NCI-H2029 (cell line): ENCODE measurements at places on chromosomes 4 and X.

DNA sequence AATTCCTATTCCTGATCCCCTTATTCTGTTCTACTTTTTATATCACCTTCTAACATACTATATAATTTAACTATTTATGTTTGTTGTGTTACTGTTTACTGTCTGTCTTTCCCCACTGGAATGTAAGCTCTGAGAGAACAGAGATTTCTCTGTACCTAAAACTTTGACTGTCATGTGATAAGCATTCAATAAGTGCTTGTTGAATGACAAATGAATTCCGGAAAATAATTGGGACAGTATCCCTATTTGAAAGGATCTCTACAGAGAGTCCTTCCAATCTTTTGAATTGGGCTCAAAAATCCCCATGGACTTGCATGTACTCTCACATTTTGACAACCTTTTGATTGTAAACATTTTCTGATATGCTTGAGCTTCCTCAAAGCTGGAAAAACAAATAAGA lies 1.6 kb upstream of the MMGT1 start:
- no peak for DNase-seq

- DNase-seq = no peak
Observed at GRCh38 chrX:31591355-31591754, 519.5 kb upstream of the FTHL17 start.

DNA sequence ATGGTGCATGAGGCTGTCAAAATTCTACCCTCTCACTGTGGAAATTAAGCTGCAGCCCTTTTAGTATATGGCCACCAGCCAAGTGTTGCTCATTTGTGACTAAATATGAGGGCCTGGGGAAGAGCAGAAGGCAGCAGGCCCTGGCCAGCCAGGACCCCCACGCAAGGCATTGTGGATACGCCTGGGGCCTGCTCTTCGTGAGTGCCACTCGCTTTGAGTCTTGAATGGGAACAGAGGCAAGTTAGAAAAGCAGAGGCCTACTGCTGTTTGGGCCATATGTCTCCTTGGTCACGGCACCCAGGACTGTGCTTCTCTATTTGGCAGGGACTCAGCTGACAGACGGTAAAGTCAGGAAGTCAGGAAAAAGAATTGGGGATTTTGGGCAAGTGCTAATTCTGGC lies 10.9 kb downstream of the RTL5 start:
- no peak for DNase-seq

GRCh38 chr4:73434311-73434710 lies 1.7 kb upstream of the AFP start:
- DNase-seq = no peak

DNA sequence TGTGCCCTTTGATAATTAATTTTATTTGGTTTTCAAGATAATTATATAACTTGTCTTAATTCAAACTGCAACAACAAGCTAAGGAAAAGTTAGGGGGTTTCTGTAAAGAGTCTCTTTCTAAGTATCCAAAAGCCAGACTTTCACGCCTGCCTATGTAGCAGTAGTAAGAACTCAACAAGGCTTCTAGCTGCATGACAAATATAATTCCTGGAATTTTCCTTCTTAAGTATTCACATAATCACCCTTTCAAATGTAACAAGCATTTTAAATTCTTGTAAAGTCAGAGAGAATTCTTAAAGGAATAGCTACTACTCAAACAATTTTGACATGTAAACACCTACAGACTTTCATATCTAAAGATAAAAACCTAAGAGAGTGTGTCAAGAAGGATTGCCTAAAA lies 189.7 kb upstream of the NDST3 start:
- no peak for DNase-seq

- no peak for DNase-seq
Observed at GRCh38 chrX:47797084-47797483, 39.6 kb upstream of the ZNF81 start.

GRCh38 chr4:76459291-76459723 lies 24.3 kb downstream of the SHROOM3 start:
- DNase-seq = no peak

DNA sequence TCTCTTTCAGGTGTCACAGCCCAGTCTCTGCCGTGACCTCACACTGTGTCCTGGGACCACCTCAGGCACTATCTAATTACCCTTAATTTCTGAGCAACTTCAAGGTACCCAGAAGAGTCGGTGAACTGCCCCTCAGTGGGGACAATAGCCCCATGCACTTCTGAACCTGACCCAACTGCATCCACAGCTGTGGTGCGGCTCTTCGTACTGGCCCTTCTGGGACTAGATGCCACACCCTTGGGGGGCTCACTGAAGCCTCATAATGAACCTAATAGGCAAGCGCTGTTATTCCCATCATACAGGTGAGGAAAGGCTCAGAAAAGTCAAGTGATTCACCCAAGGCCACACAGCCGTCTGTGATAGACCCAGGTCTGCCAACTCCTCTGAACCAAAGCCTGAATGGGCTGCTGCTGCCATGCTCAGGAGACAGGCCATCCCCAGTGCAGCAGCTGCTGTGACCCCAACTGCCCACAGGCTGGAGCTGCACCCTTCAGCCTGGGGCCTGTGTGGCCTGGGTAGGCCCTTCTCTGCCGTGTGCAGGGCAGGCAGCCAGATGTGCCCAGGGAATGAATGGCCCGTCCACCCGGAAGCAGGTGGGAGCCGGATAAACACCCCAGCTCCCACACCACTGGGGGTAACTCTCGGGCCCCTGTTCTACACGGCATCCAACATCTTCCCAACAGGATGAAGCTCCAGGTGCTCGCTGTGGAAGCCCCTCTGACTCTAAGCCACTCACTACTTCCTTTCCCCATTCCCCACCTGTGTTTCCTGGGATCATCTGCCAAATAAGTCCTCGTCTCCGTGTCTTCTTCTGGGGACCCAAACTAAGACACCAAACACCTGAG lies 35.9 kb downstream of the HMX1 start:
- no peak for DNase-seq

- DNase-seq = no peak
Observed at GRCh38 chrX:136780763-136781162, at the start of gene ARHGEF6. Gene ARHGEF6 (minus strand): TSS chrX:136780932. CDS start chrX:136780882, 50 bp downstream.

- no peak for DNase-seq
Observed at GRCh38 chr4:72215198-72215597, 183.4 kb downstream of the NPFFR2 start.

DNA sequence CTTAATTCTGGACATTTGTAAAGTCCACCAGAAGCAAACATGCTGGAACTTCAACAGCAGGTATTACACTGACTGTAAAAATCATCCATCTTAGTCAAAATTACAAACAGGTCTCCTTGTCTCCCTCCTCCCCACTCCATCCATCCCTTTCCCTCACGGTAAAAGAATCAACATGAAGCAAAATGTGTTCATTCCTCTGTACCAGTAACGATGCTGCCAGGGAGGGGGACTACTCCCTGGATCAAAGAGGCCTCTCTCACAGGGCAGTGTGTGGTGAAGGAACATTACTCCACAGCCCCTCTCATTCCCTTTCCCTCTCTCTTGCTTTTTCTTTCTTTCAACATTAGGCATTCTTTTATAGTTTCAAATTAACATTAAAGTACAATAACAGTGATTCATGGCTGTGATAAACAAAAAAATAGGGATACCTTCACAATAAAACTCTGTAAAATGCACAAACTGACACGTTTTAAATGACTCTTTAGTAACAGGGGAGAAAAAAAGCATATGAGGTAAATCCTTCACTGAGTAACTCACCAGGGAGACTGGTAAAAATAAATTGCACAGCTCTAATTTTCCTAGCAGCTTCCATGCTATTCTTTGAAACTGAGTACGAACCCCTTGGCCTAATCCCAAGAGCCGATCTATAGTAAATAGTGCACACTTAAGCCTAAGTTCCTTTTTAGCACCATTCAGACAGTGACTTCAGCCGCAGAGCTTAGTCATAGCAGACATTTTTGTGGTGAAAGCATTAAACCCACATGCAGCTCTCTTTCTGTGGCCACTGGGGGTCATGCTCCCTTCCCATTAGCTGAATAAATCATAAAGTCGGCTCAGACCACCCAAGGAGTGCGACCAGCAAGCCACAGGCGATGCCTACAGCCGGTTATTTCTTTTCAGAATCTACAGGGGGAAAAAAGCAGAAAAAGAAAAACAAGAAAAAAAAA lies 215.6 kb upstream of the GYPA start:
- DNase-seq = no peak

- no peak for DNase-seq
Observed at GRCh38 chr4:81796790-81797528, 325.3 kb upstream of the RASGEF1B start.

DNA sequence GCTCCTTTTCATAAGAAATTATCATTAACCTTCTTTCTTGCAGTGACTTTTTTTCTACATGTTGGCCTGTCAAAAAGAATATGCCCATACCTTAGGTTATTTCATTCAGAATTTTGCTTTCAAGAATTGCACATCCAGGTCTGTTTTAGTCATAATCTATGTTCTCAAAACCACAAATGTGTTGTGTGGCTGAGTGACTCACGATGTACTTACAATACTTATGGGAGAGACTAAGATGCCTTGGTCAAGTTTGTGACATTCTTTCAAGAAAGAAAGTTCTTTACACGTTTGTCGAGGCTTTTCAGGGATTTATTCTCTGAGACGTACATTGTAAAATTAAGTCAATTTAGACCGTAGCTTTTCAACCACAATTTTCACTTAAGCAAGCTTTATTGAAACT lies 396.7 kb downstream of the FSTL5 start:
- DNase-seq = no peak

DNA sequence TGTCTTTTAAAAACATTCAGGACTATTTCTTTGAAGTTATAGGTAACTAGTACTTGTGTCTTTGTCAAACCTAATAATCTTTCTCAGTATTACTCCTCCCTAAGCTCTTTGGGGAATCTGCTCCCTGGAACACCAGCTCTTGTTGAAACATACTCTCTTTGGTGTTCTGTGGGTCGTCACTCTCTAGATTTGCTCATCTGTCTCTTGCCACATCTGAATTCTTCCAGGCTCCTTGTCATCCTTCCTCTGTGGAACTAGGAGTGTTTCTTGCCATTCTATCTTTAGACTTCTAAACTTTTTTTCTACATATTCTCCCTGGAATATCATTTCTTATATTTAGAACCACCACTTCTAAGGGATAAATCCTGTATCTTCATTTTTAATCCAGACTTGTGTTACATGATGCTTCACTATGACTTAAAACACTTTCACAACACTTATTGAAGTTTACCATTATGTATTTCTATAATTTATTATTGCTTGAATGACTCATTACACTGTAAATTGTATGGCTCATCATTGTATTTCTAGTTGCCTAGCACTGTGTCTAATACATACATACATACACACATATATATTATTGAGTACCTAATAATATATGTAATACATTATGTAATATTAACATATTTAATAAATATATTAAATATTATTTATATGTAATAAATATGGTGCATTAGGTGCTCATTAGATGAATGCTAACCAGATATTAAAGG lies 186.1 kb downstream of the TMA16 start:
- DNase-seq = no peak

DNA sequence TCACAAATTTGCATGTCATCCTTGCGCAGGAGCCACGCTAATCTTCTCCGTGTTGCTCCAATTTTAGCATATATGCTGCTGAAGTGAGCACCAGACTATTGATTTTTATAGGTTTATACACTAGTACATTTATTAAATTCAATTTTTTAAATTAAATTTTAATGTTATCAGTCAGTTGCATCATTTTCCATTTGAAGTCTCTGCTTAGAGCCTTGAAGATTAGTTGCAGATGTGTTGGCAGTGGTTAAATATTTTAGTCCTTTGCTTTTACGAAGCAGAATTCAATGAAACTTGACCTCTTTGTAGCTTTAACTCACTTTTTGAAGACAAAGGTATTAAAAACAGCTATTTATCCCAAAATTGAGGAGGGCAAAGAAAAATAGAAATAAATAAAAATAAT lies 16.5 kb downstream of the TRAPPC11 start:
- DNase-seq = no peak

GRCh38 chr4:139266583-139267257 lies 13.3 kb downstream of the MGARP start:
- DNase-seq = peak; percentile 21

DNA sequence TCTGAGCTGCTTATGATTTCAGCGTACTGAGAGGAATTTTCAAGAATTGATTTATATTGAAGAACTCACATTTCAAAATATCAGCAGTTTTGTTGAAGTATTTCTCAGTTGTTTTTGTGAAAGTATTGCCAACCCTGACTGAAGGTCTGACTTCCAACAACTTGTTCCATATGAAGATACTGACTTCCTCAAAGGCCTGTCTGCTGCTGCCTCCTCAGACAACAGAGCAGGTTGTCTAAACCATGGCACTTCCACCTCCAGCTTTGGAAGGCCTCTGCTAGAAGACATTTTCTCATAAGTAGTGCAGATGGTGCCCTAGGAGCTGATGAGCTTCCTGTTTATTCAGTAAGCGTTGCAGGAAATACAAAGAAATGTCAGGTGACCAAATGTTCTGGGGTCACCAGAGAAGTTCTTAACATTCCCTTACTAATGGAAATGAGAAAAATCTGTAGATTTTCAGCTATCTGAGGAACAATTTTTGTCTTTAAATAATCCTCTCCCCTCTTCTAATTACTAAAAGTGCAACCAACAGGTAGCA lies 28.8 kb downstream of the FGF2 start:
- DNase-seq = no peak

GRCh38 chr4:71586087-71586763 lies 197.7 kb downstream of the GC start:
- no peak for DNase-seq

GRCh38 chrX:132533409-132533808 lies 44.6 kb upstream of the MBNL3 start:
- no peak for DNase-seq

DNA sequence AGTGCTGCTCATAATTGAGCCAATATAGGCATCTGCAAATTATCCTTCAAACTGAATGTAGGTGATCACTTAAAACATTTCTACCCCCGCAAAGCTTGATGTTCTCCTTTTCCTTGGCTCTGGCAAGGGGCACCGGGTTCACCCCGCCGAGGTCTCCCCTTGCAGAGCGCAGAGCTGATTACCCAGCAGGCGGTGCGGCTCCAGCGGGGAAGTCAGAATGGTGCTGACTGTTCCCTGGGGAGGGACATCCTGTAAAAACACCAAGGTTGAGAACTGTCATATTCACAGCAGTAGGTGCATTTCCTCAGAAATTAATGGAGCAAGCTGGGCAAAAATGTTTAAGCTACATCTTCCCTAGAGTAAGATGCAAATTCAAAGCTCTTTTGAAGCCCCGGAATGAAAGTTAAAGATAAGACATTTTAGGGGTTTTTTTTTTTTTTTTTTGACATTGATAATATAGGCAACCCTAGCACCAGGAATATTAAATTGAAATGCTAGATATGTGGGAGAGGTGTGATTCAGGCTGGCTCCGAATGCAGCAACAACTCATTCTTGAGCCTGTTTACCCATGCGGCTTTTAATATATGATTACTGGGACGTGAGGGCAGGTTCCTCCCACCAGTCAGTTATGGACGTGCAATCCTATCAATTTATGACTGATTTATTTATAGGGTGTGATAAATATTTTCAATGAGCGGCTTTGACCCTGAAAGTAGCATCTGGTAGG lies 767.3 kb upstream of the TENM3 start:
- DNase-seq = no peak

DNA sequence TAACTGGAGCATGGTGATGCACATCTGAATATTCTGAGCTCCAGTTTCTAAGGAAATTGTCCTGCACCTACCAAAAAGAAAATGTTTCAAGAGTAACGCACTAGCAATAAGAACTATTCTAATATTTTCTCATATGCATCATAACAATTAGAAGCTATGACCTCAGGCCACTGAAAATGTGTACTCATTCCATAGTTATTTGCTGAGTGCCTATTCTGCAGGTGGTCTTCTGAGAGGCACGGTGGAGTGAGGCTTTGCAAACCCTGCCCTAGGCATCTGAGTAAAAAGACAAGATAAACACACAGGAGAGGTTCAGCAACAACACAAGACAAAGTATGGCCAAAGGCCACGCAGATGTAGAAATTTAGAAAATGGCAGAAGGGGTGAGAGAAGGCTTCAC lies 23.7 kb downstream of the SLC10A6 start:
- no peak for DNase-seq

- DNase-seq = no peak
Observed at GRCh38 chrX:41542135-41542534, 95.0 kb downstream of the NYX start.
